ENCODE measurements at places on chromosomes 7 and 10.

DNA sequence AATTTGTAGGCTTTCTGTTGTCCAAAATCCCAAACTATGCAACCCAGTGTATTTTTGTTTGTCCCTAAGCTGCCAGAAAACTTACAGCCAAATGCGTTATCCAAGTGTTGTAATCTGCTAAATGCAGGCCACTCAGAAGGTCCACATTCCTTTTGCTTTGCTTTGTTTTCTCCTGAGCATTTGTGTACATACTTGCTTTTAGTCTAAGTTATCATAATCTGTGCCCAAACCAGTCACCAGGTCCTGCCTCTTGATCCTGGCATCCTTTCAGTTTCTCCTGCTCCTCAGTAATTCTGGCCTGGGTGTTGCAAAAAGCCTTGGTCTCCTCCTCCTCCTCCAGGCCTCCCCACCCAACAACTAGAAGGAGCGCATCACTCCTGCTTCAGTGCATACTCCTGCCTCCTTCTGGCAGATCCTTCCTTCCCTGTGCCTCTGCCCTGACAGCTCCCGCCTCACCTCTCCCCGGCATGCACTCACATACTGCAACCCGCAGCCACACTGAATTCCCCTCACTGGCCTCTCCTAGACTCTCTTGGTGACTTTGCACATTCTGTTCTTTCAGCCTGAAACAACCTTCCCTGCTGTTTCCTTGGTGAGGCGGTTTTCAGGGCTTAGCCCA lies 2.3 kb downstream of the DENND2A start:
- DNase-seq, result no peak

GRCh38 chr7:142787034-142787768 lies 16.4 kb downstream of the PRSS2 start:
- DNase-seq, result no peak

DNA sequence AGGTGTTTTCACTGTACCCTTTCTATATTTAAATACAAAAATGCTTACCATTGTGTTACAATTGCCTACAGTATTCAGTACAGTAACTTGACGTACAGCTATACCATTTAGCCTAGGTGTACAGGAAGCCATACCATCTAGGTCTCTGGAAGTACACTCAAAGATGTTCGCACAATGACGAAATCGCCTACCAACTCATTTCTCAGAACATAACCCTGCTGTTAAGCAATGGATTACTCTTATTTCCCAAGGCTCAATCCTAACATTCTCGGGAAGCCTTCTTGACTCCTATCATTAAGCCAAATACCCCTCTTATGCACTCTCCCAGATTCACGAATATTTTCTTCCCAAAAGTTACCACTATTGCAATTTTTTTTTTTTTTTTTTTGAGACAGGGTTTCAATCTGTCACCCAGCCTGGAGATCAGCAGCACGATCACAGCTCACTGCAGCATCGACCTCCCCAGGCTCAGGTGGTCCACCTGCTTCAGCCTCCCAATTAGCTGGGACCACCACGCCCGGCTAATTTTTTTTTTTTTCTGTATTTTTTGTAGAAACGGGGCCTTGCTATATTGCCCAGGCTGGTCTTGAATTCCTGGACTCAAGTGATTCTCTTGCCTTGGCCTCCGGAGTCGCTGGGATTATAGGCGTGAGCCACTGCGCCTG lies 1.5 kb downstream of the CWF19L1 start:
- DNase-seq, result no peak

GRCh38 chr10:113169853-113170460 lies 219.9 kb downstream of the TCF7L2 start:
- DNase-seq, result no peak

DNA sequence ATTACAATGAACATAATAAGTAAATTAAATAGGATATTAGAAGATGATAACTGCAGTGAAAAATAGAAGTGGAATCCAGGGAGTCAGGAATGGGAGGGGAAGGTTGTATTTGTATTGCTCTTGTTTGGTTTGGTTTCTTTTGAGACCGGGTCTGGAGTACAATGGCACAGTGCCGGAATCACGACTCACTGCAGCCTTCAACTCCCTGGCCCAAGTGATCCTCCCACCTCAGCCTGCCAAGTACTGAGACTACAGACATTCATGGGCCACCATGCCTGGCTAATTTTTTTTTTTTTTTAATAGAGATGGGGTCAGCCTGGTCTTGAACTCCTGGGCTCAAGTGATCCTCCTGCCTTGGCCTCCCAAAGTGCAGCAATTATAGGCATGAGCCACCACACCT lies 59.9 kb upstream of the LRRC4 start:
- no peak for DNase-seq

Data from retinal pigment epithelial cell (primary cell).